RPMI7951 (cell line): ENCODE measurements at places on chromosomes 6 and 20. TPM values are rescaled to one million over a fixed set of nuclear protein-coding genes. Genes with fewer than 3 reads are reported as not detected.
A peak's percentile ranks its signal among the peaks of the same experiment; 100 is the strongest.

- no peak for DNase-seq
Observed at GRCh38 chr6:70592391-70593117, 25.8 kb downstream of the SDHAF4 start.

- no peak for DNase-seq
Observed at GRCh38 chr6:36963451-36964290, 9.1 kb downstream of the PI16 start.

- no peak for DNase-seq
Observed at GRCh38 chr6:24932832-24933231, 2.9 kb downstream of the RIPOR2 start.

Gene EYS
- not detected in 2 replicates for total RNA-seq

DNA sequence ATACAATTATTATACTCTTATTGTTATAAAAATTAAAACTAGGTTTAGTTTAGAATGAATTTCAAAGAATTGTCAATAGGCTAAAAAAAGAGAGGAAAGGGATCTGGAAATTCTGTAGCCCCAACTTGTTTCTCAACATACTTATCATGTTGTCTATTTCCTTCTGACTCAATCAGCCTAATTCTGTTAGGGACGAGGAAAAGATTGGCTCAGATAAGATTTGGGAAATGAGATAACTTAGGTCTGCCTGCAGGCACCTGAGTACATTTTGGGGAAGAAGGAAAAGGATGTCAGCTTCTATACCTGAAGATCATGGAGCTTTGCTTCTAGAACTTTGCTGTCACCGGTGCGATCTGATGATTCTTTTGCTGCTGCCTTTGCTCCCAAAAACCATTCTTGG lies 238.8 kb downstream of the SYNE1 start:
- DNase-seq = no peak

Gene RCAN2
- 0.48 and 0.49 TPM in 2 replicates for total RNA-seq

Gene PHIP
- 20.0 and 24.4 TPM in 2 replicates for total RNA-seq

Gene KIF25
- total RNA-seq = 0.36 and 0.39 TPM in 2 replicates

- DNase-seq = no peak
Observed at GRCh38 chr6:24122139-24122538, 3.9 kb upstream of the NRSN1 start.

- peak; percentile 80 for DNase-seq
Observed at GRCh38 chr6:133551847-133552341, 310.7 kb downstream of the EYA4 start.
